Heart left ventricle (tissue), 16 donors: ENCODE measurements at places on chromosomes 11 and 22. TPM values are rescaled to one million over a fixed set of nuclear protein-coding genes. Genes with fewer than 3 reads are reported as not detected.

The UBQLN3 gene
- not detected for total RNA-seq

The SAA2 gene
- total RNA-seq = 1.5 TPM

The NRXN2 gene
- 0.83 TPM for total RNA-seq

The TRPM5 gene
- not detected for total RNA-seq

The ANO5 gene
- 82.2 TPM for total RNA-seq

The UPK3A gene
- 0.34 TPM for total RNA-seq

The SOX6 gene
- total RNA-seq = 13.4 TPM

The SCGB2A2 gene
- not detected for total RNA-seq

The CAPN5 gene
- total RNA-seq = 4.3 TPM

GRCh38 chr11:77886401-77886800, 65.5 kb downstream of the AAMDC start:
- DNase-seq = no peak

GRCh38 chr11:11975201-11976092, 33.0 kb downstream of the DKK3 start:
- no peak for DNase-seq

GRCh38 chr11:134260503-134260902, 7.1 kb downstream of the ACAD8 start:
- no peak for DNase-seq

GRCh38 chr11:98183034-98183433, 837.7 kb upstream of the CNTN5 start:
- no peak for DNase-seq

DNA sequence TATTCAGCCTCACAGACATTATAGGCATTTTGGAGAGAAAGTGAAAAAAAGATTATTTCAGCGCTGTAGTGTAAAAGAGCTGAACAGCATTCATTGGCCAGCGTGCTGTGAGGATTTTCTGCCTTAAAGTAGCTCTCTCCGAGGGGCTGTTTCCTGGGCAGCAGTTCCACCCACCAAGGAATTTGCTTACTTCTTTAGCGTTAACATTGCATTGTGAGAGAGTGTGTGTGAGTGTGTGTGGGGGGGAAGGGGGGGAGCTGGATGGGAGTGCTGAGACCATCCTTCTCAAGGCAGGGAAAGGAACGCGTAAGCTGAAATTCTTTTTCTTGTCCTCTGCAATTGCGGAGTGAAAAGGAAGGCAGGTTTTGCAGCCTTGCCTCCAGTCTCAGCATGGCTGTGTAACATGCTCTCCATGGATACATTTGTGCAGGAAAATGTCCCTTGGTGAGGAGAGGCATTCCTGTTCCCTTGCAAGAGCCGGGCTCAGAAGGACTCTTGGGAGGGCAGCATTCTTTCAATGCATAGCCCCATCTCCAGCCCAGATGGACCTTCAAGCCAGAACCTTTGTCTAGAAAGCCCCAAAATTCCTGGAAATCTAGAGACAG, 159.9 kb upstream of the NAV2 start:
- DNase-seq = no peak

GRCh38 chr11:34647532-34647931, 26.6 kb downstream of the EHF start:
- no peak for DNase-seq

- DNase-seq = no peak
Measured at GRCh38 chr22:50205781-50206569, 5.2 kb downstream of the SELENOO start.

DNA sequence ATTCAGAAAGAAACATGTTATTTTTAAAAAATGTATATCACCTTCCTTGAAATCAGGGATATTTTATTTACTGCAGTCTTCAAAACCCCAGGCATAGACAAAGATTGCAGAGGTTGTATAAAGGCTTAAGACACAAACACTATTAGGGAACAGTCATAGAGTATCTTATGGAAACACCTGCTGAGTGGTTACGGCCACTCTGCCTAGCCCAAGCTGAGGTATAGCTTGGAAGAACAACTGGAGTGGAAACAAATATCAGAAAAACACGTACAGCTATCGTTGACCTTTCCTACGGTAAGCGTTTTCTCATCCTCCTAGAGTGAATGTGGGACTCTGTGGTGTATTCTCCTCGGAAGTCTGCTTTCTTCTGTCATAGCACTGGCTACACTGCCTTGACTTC, 30.4 kb upstream of the LYVE1 start:
- DNase-seq = no peak

DNA sequence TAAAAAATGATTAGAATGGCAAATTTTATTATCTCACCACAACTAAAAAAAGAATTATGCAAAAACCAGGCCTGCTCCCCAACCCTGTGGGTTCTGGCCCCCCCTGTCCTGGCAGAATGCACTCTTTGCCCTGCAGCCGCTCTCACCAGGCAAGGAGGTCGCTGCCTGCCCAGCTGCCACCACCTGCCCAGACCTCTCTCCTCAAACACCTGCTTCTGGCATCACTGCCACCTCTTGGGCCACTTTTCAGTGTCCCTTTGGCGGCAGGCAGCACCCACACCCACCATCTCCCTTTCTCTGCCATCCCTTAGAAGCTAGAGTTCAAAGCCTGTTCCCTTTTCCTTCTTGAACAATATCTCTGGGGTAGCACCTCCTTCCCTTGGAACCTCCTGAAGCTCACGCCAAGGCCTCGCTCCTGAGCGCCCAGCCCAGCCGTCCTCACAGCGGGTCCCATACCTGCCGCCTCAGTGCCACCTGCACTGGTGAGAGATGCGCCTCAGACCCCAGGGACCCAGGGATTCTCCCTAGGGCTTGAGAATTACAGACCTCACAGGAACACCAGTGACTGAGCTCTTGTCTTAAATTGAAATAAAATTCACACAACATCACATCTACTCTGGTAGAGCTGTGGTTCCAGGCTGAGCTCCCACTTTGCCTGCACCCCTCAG, 44.6 kb downstream of the SGSM3 start:
- DNase-seq = no peak

GRCh38 chr11:121144723-121145122, 43.7 kb downstream of the TECTA start:
- no peak for DNase-seq

GRCh38 chr11:10639350-10639749, 54.2 kb downstream of the IRAG1 start:
- no peak for DNase-seq

- DNase-seq = peak; percentile 83
Measured at GRCh38 chr11:11977206-11977938, 31.1 kb downstream of the DKK3 start.

GRCh38 chr22:38423512-38424503, 31.2 kb downstream of the KCNJ4 start:
- no peak for DNase-seq

DNA sequence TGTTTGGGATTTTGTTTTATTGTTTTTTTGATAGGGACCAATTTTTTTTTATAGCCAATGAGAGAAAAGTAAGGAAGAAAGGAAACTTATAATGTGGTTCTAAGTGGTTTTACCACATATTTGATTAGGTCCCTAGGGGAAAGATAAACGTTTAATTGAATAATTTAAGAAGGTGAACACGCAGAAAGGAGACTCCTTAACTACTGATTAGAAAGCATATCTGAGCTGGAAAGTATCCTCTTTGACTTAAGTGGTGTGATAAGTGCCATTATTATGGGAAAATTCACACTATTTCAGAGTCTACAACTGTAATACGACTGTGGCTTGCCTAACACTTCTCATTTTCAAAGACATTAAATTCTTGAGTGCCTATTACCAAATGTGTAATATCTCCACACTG, 106.5 kb upstream of the GRAMD1B start:
- DNase-seq = no peak

DNA sequence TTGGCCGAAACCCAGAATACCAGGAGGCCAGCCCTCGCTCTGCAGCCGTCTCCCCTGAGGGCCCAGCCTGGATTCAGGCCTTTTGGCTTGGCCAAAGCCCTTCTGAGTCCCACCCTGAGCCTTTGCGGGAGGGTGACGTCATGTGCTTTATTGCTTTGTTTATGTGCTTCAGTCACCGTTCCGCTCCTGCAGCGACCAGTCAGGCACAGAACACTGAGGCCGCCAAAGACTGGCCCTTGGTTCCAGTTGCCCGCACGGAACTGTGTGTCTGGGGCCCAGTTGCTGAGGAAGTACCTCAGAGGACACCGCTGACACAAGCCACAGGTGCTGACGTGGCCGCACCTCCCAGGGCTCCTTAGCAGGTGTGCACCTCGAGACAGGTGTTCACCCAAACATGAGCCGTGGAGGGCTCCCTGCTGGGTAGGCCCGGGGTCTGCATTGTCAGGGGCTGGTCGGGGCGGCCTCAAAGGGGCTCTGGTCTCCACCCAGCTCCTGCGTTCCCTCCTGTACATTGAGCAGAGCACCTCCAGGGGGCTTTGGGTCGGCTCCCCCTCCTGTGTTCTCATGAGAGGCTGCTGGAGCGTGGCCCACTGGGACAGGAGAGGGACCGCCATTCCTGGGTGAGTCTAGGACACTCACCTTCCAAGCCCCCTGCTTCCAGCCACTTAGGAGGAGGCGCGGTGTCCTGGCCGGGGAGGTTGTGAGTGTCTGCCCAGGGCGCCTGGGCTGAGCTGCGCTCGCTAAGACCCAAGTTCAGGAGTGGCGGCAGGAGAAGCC, 376.8 kb downstream of the TBC1D22A start:
- no peak for DNase-seq

DNA sequence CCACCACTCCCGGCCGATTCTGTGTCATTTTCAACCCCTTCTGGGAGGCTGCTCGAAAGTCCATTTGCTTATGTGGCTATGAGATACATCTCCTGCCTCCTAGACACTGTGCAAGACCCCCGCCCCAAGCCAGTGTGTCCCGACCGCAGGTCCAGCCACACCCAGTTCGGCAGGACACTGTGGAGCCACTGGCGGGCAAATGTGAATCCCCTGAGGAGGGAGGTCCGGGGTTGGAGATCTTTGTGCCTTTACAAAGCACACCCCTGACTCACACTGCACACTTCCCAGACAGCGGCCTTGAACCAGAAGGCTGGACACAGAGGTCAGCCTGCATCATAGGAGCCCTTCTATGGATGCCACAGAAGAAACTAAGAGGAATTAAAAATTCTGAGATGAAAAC, 17.4 kb downstream of the FXYD6 start:
- DNase-seq = peak; percentile 15

- no peak for DNase-seq
Measured at GRCh38 chr11:70530010-70530409, 131.7 kb downstream of the CTTN start.

GRCh38 chr11:16925561-16926065, 88.6 kb downstream of the PLEKHA7 start:
- peak; percentile 58 for DNase-seq

- DNase-seq = no peak
Measured at GRCh38 chr11:87453531-87454089, 415.9 kb downstream of the TMEM135 start.

GRCh38 chr22:42418811-42419242, 13.4 kb downstream of the NFAM1 start:
- no peak for DNase-seq

- DNase-seq = no peak
Measured at GRCh38 chr11:74751303-74751702, 2.7 kb downstream of the RNF169 start.

GRCh38 chr11:129249923-129250322, 57.8 kb upstream of the ARHGAP32 start:
- DNase-seq = no peak

DNA sequence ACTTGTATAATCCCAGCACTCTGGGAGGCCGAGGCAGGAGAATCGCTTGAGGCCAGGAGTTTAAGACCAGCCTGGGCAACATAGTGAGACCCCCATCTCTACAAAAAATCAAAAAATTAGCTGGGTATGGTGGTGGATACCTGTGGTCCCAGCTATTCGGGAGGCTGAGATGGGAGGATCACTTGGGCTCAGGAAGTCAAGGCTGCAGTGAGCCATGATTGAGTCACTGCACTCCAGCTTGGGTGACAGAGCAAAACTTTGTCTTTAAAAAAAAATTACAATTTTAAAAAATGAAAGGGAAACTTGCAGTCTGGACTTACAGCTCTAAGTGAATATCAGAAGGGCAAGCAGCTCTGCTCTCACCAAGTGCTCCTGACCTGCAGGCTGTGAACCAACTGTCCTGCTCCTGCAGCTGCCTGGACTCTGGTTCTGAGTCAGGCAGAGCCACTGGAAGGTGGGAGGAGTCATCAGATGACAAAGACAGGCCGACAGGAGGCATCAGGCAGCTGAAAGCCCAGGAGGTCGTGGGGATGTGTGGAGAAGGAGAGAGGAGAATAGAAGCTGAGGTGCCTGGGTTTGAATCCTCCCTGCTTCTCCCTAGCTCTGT, 9.6 kb downstream of the SMTNL1 start:
- no peak for DNase-seq

- no peak for DNase-seq
Measured at GRCh38 chr11:36373016-36374010, 77.2 kb downstream of the PRR5L start.

DNA sequence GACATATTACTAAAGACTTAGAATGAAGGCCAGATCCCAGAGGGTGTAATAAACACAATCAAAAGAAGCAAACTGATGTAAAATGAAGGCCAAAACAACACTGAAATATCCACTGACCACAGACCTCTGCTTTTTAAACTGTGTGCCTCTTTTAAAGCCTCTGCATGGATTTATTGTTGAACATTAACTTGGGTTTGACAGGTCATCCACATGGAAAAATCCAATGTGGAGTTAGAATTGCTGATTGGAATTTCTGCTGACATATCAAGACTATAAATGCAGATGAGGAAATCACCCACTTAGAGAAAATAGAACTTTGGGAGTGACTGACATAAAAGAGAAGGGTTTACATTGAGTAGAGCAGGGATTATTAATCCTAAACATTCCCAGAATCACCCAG, 853.9 kb upstream of the RAG2 start:
- no peak for DNase-seq

DNA sequence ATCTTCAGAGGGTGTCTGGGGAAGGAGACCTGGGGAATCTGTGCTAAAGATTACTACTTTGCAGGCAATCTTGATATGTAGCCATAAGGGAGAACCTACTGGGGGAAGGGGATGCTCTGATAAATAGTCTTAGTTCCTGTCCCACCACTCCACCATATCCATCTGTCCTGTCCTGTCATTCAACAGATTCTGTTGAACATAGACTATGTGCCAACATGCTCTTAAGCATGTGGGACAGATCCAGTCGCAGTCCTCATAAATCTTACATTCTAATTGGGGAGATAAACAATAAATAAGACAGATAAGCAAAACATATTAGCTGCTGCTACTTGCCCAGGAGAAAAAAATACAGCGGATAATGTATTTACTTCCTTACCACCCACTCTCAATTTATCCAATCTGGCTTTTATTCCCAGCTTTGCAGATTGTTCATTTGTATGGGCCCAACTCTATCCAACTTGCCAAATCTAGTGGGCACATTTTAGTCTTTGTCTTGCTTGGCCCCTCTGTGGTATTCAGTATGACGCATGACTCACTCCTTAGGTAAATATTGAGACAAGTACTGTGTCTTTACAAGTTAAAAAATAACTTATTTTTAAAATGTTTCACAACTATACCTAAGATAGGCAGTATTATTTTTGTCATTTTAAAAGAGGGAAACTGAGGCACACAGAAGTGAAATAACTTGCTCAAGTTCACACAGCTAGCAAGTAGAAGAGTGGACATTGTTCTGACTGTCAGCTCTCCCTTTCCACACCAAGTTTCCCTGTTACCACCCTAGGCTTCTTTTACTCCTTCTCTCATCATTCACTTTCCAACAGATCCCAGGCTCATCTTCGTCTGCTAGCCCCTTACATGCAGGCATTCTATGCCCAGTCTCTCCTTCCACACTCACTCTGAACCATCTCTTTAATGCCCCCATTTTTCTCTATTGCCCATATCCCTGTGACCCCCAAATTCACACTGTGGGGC, 133.6 kb upstream of the SESN3 start:
- DNase-seq = no peak

GRCh38 chr11:97751405-97751804, 1269.3 kb upstream of the CNTN5 start:
- peak; percentile 46 for DNase-seq

GRCh38 chr11:565921-566509, 5.2 kb downstream of the RASSF7 start:
- no peak for DNase-seq
